Activated CD4-positive, alpha-beta T cell treated with anti-CD3 and anti-CD28 coated beads, Interleukin-2, amount 10 ng/mL, durations not matched to agents 24 days and 14 days (primary cell): ENCODE measurements at places on chromosomes 6 and 20.

- no peak for DNase-seq
Observed at GRCh38 chr6:40511884-40512283, 75.3 kb downstream of the LRFN2 start.

DNA sequence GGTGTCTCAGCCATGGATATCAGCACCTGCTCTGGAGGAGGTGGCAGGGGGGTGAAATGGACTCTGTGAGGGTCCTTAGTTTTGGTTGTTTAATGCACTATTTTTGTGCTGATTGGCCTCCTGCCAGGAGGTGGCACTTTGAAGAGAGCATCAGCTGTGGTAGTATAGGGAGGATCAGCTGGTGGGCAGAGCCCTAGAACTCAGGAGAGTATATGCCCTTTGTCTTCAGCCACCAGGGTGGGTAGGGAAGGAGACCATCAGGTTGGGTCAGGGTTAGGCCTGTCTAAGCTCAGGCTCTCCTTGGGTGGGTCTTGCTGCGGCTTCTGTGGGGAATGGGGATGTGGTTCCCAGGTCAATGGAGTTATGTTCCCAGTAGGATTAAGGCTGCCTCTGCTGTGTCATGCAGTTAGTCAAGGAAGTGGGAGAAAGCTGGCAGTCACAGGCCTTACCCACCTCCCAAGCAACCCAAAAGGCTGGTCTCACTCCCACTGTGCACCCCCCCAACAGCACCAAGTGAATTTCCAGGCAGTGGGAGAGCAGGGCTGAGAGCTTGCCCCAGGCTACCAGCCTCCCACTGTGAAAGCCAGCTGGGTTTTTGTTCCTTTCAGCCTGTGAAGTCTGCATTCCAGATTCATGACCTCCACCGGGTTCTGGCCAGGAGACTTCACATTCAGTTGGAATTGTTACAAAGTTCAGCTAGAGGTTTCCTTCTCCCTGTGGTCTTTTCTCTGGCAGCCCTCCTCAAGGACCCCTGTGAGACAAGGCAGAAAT is 5.7 kb upstream of the OSTM1 start:
- no peak for DNase-seq

DNA sequence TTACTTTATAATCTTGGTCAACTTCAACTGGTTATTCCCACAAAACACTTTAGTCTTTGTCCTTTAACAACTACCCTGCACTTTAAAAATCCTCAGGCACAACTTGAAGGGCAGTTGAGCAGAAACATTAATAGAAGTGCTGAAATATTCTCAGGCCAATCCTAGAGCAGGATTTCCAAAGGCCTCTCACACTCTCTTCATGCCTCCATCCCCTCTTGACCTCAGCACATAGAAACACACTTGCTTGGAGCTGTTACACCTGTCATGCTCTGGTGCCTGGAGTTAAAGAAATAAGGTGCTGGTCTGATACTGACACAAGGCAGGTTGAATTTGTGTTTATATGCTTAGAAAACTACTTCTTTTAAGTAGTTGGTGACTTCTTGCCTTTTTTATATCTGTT is 618.8 kb upstream of the POU3F2 start:
- DNase-seq: no peak

- DNase-seq: no peak
Observed at GRCh38 chr6:164419099-164419498, 890.3 kb downstream of the C6orf118 start.

DNA sequence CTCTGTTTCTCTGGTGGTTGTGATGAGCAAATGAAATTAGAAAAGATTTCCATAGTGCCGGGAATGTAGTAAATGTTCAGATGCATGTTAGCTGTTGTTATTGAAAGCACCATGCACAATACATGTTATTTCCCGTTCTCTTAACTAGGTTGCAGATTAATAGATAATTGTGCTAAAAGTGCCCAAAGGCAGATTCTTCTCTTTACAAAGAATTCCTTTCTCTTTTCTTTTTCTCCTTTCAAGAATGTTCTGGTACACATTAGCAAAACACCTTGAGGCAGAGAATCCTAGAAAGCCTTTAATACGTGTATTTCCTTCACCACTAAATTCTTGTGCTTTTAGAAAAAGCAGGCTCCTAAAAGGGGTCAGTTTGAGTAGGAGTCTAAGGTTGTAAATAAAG is 121.1 kb upstream of the ASF1A start:
- no peak for DNase-seq

DNA sequence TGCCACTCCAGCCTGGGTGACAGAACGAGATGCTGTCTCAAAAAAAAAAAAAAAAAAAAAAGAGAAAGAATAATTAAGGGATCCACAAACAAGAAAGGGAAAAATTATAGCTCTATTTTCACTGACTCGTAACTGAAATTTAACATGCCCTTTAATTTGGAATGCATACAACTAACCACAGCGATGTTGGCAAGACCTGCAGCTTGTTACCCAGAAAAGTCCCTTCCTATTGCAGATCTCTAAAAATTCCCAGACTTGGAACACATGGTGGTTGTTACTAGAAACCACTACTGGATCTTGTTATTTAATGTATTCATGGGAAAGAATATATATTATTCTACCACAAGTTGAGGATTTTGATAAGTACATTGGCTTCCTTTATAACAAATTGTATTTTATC is 27.8 kb upstream of the SMIM28 start:
- DNase-seq: no peak

DNA sequence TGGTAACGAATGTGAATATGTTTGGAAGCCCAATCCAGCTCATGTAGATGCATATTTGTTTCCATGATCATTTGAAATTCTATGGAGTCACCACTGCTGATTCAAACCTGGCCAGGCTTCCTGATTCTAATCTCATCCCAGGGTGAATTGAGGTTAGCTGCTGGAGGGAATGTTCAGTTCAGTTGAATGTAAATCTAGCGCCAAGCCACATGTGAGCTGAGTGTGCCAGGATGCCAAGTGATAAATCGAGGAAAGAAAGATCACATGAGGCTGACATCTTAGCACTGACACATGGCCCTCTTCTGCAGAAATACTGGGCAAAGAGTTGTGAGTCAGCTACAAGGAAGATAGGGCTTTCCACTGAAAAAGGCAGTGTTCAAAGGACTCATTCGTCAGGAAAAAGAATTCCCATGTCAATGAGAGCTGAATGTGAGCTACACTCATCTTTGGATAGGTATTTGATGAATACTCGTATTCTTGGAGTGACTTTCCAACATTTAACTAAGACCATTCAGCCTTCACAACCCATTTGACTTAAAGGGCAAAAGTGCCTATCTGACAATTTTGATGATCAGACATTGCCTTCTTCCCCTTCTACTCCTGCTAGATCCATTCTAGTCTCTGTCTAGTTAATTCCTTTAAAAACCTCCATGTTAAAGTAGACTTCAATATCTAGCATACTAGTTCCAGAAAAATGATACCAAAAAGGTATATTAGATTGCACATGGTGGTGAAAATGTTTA is 172.1 kb downstream of the MTFR2 start:
- no peak for DNase-seq

DNA sequence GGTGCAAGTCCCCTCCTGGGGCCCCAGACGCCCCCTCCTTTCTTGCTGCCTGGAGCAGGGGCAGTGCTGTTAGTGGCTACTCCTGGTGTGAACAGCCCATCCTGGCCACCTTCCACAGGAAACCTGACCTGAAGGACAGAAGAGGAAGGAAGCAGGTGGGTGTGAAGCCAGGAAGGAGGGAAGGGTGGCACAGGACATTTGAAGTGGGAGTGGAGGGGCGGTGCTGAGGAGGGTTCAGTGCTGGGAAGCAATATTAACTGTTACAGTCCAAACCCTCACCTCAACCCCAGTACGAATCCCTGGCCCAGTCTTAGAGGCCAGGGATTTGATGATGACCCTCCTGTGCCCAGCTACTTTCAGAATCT is 766 bp downstream of the PRICKLE4 start:
- DNase-seq: peak; percentile 63

DNA sequence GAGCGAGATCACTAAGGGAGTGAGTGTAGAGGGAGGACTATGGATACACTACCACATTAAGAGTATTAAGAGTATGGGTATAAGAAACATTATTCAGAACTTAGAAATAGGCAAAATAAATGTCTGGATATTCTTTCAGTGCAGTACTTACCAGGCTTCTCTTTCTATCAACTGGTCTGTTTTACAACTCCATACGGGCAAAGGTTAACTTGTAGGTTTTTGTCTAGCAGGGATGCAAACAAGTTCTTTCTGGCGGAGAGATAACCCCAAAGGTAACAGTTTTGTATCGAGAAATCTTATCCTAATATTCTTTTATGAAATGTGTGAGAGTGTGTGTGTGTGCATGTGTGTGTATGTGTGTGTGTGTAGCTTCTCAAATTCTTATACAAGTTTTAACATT is 186.2 kb downstream of the ARHGAP18 start:
- DNase-seq: no peak

DNA sequence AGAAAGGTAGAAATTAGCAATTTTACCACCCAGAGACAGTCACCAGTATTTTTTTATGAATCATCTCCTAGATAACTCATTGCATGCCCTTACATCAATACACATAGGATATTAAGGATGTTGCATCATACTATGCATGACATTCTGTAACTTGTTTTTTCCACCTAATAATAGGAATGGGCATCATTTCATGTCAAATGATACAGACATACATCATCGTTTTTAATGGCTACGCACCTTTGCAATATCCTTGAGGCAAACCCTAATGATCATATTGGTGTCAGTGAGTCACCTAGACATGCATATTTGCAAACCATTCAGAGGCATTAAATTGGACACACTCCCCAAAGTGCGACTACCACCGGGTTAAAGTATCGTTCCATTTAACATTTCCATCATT is 309.7 kb upstream of the AGPAT4 start:
- no peak for DNase-seq

GRCh38 chr20:444862-445426 is 17.4 kb downstream of the TBC1D20 start:
- DNase-seq: no peak

GRCh38 chr6:155085582-155086257 is 90.6 kb downstream of the TIAM2 start:
- no peak for DNase-seq

DNA sequence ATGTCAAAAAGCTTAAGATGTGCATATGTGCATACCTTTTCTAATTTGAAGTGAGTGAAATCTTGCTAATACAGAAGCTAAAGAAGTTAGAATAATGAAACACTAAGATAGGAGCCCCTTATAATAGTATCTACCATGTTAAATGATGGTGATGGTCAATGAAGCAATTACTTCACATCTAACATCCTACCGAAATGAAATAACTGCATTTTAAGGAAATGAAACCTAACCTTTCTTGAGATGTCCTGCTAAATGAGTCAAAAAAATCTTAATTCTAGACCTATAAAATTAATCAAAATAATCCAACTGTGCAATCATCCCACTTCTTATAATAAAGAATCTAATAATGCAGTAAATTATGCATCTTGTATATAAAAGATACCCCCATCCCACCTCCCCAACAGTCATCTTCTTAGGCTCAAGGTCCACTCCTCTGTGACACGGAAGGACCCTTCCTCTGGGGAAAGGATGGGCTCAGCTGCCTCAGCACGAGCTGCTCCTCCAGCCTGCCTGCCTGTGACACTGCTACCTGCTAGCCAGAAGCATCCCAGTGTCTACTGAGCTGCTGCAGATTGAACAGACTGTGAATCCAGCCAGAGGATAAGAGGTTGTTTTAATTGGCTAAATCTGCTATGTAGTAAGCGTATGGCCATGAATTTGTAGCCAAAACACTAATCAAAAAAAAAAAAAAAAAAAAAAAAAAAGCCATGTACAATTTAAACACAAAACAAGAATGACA is 129.6 kb upstream of the BEND3 start:
- no peak for DNase-seq

- peak; percentile 53 for DNase-seq
Observed at GRCh38 chr6:73509851-73510250, 11.0 kb downstream of the EEF1A1 start.

DNA sequence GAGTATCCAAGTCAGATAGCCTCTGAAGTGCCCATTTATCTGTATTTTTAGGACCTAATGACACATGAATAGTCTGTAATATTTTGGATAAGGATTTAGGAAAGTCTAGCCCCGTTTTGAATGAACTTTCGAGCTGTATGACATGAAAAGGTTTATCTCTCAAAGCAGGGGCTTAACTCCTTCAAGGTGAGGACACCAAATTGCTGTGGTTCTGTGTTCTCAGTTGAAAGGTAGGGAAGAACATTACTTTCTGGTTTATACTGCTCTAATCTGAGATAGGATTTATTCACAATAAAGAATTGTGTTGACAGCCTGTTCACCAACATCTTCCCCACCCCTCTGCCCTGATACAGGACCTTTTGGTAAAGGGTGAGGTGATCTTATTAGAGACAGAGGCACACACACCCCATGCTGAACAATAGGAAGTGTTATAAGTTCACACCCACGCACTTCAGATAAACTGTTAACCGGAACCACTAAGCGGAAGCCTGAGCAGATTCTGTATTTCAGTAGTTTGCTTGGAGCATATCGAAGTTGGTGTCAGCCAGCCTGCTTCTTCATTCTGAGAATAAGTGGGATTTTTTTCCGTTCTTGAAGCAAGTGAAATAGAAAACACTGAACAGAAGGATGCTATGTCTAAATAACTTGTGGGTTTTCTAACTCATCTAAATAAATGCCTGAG is 223.3 kb downstream of the TMEM242 start:
- DNase-seq: peak; percentile 84

- no peak for DNase-seq
Observed at GRCh38 chr6:169841251-169841650, 89.8 kb downstream of the ERMARD start.

- no peak for DNase-seq
Observed at GRCh38 chr6:78611886-78612480, 255.4 kb upstream of the IRAK1BP1 start.

DNA sequence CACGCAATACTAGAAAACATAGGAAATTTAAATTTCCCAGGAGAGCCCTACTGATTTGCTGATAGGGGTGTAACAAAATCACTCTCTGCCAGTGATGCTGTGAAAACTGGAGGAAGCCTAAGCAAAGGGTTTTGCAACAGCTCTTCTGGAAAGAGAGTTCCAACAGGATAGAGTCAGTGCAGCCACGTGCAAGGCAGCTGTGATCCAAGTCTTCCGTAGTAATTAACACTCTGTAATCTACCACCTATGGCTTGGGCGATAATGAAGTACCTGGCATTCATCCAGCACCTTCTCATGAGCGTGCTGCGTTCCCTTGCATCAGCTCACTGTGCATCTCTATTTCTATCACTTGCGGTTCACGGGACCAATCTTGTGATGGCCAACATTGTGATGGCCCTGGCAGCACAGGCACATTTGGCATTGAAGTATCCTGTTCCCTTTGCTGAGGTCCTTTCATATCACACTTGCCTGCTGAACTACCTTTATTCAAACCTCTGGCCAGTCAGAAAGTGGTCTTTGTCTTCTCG is 48.2 kb downstream of the IRF4 start:
- DNase-seq: no peak

- peak; percentile 96 for DNase-seq
Observed at GRCh38 chr20:4038047-4038459, 22.7 kb upstream of the RNF24 start.
